ENCODE measurements at places on chromosomes 3 and 15.

DNA sequence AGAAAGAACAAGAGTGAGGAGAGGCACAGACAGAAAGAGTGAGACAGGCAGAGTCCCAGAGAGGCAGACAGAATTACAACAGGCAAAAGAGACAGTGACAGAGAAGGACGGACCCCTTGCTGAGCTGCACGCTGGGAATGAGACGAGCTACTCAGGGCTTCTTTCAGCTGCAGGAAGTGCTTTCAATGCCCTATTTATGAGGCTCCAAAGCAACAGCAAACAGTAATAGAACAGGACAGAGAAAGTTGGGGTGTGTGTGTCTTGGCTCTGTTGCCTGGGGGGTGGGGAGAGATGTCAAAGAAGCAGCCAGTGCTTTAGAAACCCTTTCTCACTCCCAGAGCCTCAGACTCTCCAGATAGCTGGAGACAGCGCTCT lies 502 bp upstream of the TIMP4 start:
- no peak for DNase-seq

DNA sequence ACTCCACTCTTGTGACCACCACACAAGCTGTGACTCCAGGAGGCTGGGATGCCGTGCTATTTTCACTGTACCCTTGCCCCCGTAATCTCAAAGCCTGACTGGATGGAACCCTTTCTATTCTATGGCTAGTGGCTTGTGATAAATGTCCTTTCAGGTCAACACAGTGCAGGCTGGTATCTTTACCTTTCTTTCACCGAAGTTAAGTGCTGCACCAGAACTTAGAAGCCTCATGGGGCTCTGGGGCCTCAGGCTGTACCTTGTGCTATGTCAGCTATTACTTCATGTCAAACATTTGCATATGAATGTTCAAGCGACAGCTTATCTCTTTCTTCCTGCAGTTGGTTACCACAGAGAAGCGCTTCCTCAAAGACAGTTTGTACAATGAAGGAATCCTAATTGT lies 66.8 kb downstream of the RPL39L start:
- DNase-seq, result no peak

- no peak for DNase-seq
Observed at GRCh38 chr3:36227980-36228379, 152.3 kb upstream of the STAC start.

DNA sequence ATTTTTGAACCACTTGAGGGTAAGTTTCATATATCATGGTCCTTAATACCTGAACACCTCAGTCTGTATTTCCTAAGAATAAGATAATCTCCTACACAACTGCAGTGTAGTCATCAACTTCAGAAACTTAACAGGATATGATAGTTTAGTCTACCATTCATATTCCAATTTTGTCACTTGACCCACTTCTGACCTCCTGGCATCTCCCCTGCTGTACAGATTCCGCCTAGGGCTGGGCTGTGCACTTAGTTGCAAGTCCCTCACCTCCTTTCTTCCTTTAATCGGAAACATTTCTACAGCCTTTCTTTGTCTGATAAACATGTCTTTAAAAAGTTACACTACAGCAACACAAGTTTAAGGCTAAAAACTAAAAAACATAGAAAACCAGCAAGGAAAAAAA lies 218.4 kb upstream of the SLCO3A1 start:
- no peak for DNase-seq

DNA sequence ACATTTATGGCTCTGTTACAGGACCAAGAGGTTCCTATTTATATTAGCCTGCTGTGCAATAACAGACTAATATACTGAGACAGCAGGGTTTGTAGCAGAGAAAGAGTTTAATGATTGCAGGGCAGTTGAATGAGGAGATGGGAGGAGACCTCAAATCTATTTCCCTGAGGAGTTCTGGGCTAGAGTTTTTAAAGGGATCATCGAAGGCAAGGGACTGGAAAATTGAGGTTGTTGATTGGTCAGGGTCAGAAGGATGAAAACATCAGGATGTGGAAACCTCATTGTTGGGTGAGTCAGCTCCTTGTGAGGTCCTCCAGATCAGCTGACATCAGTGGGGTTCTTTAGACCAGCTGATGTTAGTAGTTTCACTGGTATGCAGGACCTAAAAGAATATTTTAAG lies 60.6 kb upstream of the GOLGA8B start:
- peak; percentile 87 for DNase-seq

- DNase-seq, result peak; percentile 4
Observed at GRCh38 chr15:83846847-83847246, 192.9 kb downstream of the ADAMTSL3 start.

Data from EL (cell line).